Cerebellum (tissue), 4 donors: ENCODE measurements at places on chromosomes 3 and 15. TPM values are rescaled to one million over a fixed set of nuclear protein-coding genes. Genes with fewer than 3 reads are reported as not detected.

GRCh38 chr3:16442730-16443129 is 70.8 kb downstream of the RFTN1 start:
- no peak for DNase-seq

GRCh38 chr15:62845241-62846126 is 197.1 kb upstream of the TPM1 start:
- DNase-seq = no peak

- no peak for DNase-seq
Observed at GRCh38 chr3:32901005-32901932, 50.2 kb upstream of the CCR4 start.

- no peak for DNase-seq
Observed at GRCh38 chr3:81789691-81790090, 28.2 kb upstream of the GBE1 start.

GRCh38 chr3:183895296-183895695 is 10.6 kb upstream of the PARL start:
- peak; percentile 81 for DNase-seq

DNA sequence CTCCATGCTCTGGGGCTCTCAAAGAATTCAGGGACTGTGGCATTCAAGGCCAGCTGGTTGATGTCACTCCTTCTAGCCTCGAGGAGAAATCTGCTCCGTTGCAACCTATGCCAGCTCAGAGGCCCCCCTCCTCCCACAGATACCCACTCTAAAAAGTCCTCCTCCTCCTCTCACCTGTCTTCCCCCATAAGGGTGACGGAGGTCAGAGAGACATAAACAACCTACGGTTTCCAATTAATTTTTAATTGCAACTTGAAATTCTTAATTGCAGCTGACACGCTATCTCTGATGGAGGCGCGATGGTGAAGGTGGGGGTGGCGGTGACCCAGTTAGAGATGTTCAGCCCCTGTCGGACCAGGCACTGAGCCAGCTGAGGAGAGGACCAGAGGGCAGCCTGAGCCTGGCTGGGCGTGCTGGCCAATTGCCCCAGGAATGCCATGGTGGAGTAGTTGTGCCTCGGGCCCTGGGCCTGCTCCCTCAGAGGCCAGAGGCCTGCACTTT is 43.2 kb upstream of the INSYN1 start:
- no peak for DNase-seq

GRCh38 chr15:82810890-82811426 is 1.5 kb downstream of the WHAMM start:
- DNase-seq = no peak

DNA sequence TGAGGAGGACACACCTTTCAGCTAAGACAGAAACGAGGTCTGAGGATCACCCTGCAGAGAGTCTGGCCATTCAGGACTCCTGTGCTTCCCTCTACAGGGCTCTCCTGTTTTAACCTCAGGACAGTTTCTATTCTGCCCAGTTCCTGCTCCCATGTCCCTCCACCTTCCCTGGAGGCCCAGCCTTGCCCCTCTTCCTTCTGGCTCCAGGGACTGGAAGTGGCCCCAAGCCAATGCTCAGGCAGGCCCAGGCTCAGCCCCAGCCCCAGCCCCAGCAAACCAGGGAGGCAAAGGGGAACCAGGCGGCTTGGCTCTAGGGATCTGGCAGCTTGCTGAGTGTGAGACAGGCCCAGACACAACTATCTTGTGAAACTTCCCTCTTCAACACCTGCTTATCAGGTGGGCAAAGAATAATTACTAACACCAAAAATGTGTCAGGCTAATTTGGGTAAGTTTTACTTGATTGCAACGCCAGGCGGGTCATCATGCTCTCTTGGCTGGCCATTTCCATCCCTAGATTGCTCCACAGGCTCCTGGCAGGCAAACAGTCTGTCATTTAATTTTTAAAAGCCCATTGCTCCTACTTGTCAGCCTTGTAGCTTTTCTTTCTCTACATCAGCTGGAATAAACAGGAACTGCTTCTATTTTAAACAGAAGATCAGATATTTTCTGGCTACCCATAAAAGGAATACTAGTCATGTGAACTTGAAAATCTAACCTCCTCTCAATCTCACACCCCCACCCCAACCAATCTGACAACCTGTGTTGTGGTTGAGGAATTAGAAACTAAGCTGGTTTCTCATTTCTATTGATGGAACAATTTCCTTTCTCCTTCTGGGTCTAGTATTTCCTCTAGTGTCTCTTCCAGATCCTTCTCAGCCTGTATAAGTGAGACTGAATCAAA is 33.5 kb downstream of the UPK1B start:
- no peak for DNase-seq

- DNase-seq = no peak
Observed at GRCh38 chr3:62749130-62749529, 126.1 kb downstream of the CADPS start.

DNA sequence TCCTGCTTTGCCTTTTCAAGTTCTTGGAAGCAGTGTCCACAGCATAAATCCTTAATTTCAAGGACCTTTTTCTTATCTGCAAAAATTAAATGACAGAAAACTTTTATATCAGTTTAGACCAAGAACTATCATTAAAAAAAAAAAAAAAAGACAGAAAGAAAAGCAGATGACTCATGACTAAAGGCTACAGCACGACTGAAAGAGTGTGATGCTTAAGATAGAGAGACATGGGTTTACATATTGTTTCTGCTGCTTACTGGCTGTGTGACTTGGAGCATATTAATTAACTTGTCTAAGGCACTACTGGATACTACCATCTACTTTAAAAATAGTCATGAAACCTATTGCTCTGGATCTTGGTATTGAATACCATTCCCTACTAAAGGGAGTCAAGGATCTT is 62.3 kb downstream of the CEP152 start:
- no peak for DNase-seq

GRCh38 chr3:3087279-3087678 is 22.9 kb downstream of the IL5RA start:
- no peak for DNase-seq

- no peak for DNase-seq
Observed at GRCh38 chr3:128709506-128710210, 16.3 kb upstream of the RAB7A start.

- peak; percentile 71 for DNase-seq
Observed at GRCh38 chr3:139329364-139329850, 14.4 kb upstream of the MRPS22 start.

- no peak for DNase-seq
Observed at GRCh38 chr15:39454189-39454986, 126.5 kb upstream of the THBS1 start.

GRCh38 chr3:177463863-177464262 is 266.6 kb upstream of the TBL1XR1 start:
- DNase-seq = no peak

DNA sequence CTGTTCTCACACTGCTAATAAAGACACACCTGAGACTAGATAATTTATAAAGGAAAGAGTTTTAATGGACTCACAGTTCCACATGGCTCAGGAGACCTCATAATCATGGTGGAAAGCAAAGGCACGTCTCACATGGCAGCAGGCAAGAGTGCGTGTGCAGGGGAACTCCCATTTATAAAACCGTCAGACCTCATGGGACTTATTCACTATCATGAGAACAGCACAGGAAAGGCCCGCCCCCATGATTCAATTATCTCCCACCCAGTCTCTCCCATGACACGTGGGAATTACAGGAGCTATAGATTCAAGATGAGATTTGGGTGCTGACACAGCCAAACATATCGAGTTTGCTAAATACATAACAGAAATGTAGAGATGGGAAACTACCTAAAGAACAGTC is 39.5 kb upstream of the DGKG start:
- no peak for DNase-seq

- DNase-seq = peak; percentile 12
Observed at GRCh38 chr3:116442331-116443021, 2.8 kb downstream of the LSAMP start.

GRCh38 chr15:47674586-47675232 is 42.6 kb upstream of the SEMA6D start:
- no peak for DNase-seq

DNA sequence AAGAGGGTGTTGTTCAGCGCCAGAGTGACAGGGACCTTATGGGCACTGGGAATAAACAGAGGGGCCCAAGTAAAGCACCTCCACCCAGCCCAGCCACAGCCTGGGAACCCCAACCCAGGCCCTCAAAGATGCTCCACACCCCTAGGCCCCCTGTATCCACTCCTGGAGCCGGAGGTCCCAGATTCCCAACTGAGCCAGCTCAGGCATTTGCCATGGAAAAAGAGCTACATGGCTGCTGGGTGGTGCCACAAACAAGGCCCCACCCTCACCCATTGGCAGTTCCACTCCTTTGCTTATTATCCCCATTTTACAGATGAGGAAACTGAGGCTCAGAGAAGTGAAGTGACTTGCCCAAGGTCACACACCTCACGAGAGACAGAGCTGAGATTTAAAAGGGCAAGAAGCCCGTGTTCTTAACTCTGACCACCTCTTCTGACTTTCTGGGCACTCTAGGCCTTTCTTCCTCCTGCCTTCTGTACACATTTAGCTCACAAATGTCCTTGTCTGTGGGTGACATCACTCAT is 16.9 kb downstream of the ANPEP start:
- DNase-seq = no peak

DNA sequence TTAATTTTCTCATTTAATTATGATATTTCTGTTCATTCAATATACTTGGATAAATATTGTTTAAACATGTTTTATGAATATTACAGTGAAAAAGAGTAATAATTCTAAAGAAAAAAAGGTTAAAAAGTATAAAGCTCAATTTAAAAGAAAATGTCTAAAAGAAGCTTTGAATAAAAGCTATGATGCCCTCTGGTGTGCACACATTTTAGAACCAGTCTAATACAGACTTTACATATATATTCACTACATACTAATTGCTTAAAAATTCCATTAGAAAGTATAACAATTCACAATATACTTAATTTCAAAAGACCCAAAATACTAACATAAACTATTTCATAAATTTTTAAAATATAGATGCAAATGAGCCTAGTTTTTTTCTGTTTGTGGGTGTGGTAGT is 909.1 kb upstream of the ROBO1 start:
- DNase-seq = no peak

DNA sequence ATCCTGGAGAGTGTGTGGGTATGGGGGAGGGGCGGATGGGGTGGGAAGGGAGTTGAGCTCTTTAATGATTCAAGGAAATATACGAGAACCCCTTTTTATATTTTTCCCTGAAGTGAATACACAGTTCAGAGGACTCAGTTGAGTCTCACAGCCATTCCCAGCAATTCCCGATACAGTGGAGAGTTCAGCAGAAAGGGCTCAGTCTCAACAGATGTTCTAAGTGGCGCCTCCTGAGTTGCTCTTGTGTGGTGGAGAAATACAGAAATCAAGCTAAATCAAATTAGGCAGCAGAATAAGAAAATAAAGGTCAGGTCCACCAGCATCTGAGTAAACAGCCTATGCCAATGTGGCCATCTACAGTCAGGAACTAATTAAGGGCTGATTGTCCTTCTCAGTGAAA is 372.1 kb downstream of the NR2F2 start:
- no peak for DNase-seq

DNA sequence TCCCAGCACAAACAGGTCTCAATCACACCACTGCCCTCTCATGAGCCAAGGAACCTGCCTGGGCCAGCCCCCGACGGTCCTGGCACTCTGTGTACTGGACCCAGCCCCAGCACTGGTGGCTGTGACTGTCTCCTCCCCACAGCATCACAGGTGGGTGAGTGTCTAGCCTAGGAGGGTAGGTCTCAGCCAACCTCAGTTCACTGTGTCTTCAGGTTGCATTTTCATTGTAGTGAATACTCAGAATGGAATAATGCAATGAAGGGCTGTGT is 163.4 kb upstream of the NSMCE3 start:
- no peak for DNase-seq

- DNase-seq = no peak
Observed at GRCh38 chr3:85258819-85259218, 300.0 kb downstream of the CADM2 start.

DNA sequence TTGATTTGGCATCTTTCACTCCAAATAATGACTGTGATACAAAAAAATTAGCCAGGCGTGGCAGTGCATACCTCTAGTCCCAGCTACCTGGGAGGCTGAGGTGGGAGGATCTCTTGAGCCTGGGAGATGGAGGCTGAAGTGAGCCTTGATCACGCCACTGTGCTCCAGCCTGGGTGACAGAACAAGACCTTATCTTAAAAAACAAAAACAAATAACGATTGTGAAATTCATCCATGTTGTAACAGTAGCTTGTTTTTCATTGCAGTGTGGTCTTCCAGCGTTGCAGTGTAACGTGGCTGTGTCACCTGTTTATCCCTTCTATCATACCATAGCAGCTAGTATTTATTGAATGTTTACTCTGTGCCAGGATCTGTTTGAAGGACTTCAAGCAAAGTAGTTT is 120.9 kb downstream of the ITPR1 start:
- no peak for DNase-seq

GRCh38 chr3:179713643-179714090 is 60.8 kb downstream of the USP13 start:
- no peak for DNase-seq

GRCh38 chr3:80750637-80751036 is 982.8 kb upstream of the ROBO1 start:
- DNase-seq = no peak

- DNase-seq = no peak
Observed at GRCh38 chr3:133280586-133280985, 119.3 kb upstream of the BFSP2 start.

DNA sequence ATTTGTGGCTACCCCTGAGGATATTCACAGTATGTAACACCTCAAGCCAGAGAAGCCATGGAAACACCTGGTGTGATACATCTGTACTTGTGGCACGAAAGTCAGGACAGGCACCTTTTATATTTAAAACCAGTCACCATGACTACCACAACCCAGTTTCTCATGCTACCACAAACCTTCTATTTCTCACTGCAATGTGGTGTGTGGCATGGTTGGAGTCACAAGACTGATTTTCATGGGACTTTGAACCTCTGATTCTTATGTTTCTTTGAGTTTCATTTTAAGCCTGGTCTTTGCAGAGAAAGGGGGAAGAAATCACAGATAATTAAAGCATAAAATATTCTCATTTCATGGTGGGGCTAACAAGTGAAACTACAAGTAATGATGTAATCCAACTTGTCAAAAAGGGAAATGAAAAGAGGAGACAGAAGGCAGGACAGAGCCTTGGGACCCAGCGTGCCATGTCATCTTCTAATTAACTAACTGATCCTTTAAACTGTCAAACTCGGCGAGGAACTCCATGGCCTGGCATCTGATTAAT is 175.9 kb downstream of the PDZRN3 start:
- DNase-seq = no peak

KCTD6 gene
- 33.2 TPM for total RNA-seq

ACTC1 gene
- total RNA-seq = 4.7 TPM

RLBP1 gene
- total RNA-seq = 0.18 TPM

SLC22A14 gene
- 0.82 TPM for total RNA-seq

OR5K4 gene
- not detected for total RNA-seq

CLSTN2 gene
- total RNA-seq = 26.9 TPM

TTC21A gene
- 9.7 TPM for total RNA-seq

USP13 gene
- 13.8 TPM for total RNA-seq

GPR160 gene
- total RNA-seq = 3.9 TPM

ZNF620 gene
- total RNA-seq = 12.5 TPM

SETMAR gene
- 25.0 TPM for total RNA-seq

NME9 gene
- total RNA-seq = 6.4 TPM

PLCH1 gene
- 25.0 TPM for total RNA-seq

COLQ gene
- 2.5 TPM for total RNA-seq

C3orf70 gene
- 28.4 TPM for total RNA-seq

SLC2A2 gene
- total RNA-seq = not detected

CCR2 gene
- 0.45 TPM for total RNA-seq

OCA2 gene
- 0.73 TPM for total RNA-seq

SAXO2 gene
- 13.8 TPM for total RNA-seq
